ENCODE measurements at places on chromosomes 2 and 18.

DNA sequence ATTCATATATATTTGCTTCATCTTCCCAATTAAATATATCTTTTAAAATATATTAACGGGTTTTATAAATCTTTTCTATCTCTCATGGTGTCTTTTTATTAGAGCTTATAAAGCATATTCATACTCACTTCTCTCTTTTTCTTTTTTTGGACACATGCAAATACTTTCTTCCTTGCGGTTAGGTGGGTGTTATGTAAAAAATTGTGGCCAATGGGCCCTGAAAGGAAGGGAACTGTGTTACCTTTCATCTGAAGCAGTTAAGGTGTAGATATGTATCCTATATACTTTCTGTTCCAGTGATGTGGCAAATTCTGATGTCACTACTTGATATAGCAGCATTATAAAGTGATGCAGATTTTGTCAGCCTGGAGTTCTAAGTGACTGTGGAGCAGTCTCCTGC lies 714.5 kb downstream of the PLCL1 start:
- DNase-seq, result no peak

DNA sequence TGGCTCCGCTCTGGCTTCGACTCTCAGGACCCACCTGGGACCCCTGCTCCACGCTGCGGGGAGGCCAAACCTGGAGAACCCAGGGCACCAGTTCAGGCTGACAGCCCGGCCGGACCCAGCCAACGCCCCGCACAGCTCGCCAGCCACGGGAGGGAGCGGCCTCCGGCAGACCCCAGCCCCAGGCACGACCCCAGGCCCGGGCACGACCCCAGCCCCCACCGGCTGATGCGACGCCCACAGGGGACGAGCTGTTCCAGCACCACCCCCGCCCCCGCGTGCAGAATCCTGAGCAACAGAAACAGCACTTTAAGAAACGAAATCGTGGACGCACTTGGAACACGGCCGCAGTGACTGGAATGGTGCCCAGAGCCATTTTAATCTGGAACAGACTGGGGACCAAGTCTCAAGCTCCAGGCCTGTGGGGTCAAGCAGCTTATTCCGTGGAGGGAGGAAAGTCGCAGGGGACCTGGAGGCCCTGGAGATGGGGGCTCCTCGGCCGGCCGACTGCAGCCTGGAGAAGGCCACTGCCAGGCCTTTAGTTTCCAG lies 74.2 kb downstream of the MBP start:
- no peak for DNase-seq

DNA sequence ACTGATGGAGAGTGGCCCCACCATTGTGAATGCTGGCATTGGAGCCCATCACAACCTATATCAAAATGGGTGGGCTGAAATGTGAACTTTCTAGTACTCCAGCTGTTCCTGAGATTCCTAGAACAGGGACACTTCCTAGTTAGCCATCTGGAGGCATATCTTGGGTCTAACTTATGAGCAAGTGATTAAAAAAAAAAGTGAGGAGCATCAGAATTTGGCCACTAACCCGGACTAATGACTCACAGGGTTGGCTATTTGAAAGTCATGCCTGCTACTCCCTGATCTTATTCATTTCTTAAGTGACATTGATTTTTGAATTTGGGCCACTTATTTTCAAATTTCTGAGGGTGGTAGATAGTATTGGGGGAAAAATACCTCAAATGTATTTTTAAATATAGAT lies 216.6 kb downstream of the HRH4 start:
- DNase-seq, result no peak

DNA sequence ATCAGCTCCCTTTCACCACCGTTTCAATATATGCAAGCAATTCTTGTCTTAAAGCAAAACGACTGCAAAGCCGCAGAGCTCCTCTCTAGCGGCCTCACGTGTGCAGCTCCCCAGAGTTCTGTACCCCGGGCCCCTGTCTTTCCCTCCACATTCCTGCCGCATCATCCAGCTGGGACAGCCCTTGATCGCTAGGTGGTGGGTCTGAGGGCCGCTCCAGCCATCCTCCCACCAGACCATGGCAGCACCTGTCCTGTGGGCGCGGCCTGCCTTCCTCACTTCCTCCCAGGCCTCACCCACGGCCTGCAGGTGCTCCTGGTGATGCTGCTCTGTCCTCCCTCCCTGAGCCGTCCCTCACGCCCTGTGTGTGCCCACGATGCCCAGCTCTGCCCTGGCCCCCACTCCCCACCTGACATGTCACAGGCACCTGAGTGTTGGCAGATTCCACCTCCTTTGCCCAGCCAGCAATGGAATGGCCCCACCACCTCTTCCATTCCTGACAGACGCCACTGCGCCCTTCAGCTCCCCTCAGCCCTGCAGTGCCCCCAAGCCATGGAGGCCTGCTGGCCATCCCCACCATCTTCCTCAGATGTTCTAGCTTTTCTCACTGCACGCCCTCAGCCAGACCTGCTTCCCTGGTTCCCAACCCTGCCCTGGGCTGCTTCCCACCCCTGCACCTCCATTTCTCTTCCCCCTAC lies 15.3 kb upstream of the ALLC start:
- no peak for DNase-seq

GRCh38 chr2:138871312-138871711 lies 91.1 kb upstream of the NXPH2 start:
- DNase-seq, result no peak

DNA sequence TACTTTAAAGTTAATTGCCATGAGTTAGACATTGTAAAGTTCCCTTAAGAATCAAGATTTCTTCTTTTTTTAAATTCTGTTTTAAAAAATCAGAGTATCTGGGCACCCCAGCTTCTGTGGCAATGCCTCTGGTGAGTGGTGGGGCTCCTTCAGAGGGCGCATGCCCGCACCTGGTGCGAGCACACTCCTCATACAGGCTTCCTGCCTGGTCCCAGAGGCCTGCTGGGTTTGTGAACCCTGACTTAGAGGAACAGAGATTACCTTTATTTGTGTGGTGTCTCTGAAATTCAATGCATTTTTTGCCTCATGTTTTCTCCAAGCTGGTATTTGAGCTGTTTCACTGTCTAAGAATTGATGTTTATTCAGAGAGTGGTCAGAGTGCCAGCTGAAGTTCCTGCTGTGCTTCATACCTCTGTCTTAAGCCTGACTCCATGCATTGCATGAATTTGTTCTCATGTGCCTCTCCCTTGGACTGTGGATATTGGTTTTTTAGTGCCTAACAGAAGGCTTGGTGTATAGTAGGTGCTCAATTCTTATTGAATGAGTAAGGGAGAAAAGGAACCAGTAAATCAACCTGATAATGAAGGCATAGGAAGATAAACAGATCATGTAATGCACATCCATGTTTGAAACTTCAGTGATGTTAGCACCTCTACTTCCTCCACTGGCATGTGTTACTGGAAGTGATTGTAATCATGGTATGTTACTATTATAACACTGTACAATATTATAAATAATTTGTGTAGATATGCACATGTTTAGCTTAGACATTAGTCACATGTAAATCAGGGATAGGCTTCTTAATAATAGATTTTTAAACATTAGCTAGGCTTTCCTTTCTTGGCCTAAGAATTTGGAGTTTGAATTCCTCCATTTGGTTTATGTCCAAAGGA lies 29.0 kb downstream of the PHLPP1 start:
- no peak for DNase-seq

- no peak for DNase-seq
Measured at GRCh38 chr2:240913810-240914644, 7.9 kb downstream of the CROCC2 start.

DNA sequence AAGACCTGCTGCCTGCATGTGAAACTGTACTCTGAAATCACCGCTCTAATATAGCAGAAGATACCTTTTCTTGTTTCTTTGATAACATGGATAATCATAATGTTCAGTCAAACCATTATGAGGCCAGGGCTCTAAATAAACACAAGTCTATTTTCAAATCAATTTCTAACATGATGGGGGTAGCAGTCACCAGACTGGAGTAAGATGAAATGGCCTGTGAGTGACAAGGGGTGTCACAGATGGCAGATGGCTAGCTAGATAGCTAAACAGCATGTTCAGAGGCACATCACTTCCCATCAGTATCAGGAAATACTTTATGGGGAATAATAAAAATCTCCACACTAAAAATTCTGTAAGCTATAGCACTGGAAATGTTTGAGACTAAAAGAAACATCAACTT lies 14.0 kb downstream of the MBD2 start:
- DNase-seq, result no peak

GRCh38 chr2:64283641-64284361 lies 139.6 kb upstream of the PELI1 start:
- DNase-seq, result no peak

- DNase-seq, result no peak
Measured at GRCh38 chr2:207603486-207603885, 21.7 kb downstream of the METTL21A start.
